ENCODE measurements at places on chromosomes 7 and 10.

DNA sequence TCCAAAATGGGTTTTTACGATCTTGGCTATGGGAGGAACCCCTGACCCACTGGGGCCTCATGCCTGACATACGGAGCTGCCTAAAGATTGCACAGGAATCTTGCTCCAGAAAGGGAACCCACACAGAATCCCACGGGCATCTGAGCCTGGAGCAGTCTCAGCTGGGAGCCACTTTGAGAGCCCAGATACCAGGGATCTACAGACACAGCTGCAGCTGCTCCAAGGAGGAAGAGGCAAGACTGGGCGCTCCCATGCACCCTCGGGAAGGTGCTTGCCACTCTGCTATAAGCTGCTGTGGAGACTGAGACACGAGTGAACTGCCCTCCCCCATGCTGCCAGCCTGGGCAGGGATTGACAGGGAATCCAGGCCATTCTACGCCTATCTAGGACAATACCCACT, 202.5 kb downstream of the REEP3 start:
- DNase-seq, result no peak

DNA sequence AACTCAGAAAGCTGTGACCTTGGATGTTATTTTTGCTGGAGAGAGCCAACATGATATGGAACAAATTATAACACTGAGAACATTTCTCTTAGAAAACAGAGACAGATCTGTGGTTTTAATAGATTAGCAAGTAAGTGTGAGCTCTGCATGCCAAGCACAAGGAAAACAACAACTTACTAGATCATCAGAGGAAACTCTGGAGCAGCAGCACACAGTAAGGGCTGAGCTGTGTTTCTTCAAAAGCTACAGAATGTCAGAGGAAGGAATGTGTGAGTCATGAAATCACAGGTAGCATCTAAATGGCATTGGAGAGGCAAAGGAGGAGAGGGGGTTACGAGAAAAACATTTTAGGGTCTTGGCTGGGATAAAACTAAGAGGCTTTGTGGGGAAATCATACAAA, 283.4 kb upstream of the FZD8 start:
- no peak for DNase-seq

DNA sequence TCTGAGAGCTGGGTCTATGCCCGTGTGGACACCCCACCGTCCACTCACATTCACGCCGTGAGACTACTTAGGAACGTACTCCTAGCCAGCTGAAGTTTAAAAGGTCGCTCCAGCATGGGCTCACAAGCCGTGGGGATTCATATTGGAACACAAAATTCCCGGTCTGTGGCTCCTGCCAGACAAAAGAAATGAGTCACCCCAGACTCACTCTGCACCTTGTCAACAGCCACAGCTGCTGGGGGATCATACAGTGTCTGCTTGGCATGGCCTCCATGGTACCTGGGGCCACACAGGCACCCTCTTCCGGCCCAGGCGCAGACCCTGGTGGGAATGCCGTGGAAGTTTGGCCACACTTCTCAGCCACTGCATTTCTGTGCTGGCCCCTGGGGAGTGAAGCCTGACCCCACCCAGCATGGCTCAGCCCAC, 228.4 kb downstream of the DNAJB6 start:
- DNase-seq, result no peak

DNA sequence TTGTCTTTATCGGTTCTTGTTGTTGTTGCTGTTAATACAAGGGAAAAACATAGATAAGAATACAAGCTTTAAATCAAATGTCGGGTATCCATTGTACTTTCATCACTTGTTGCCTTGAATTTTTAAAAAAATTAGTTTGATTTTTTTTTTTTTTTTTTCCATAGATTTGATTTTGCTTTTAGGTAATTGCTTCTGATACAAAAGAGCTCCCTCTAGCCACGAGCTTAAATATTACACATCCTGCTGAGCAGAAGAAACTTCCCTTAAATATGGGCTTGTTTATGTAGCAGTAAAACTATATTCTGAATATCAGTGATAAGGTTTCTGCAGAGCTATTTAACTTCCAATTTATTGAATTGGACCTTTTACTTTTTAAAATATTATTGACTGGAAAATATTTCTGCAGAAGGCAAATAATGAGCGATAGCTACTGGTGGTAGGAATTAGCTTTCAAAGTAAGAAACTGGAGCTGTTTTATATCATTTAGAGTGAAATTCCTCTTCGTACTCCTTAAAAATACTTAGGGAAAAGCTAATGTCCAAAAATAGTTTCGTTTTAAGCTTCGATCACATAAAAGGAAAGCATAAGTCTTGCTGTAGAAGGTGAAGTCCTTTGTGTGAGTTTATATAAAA, 216.9 kb downstream of the POLR1F start:
- DNase-seq, result peak; percentile 8

DNA sequence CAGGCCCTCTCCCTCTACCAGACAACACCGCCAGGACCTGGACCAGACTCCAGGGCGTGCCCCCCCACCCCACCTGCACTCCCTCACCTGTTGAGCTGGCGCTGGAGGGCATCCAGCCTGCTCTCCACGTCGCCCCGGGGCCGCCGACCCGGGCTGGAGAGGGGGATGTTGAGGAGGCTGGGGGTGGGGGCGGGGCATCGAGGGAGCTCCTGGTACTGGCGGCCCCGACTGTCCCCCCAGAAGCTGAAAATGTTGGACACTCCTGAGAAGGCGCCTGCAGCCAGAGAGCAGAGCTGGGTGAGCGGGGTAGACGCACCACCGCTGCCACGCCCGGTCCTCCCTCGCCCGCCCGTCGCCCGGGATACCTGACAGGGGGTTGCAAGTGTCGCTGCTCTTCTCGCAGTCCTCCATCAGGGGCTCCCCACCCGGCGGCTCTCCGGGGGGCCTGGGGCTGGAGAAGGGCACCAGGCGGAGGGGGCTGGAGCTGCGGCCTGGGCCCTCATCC, 30.8 kb downstream of the KCNH2 start:
- no peak for DNase-seq

DNA sequence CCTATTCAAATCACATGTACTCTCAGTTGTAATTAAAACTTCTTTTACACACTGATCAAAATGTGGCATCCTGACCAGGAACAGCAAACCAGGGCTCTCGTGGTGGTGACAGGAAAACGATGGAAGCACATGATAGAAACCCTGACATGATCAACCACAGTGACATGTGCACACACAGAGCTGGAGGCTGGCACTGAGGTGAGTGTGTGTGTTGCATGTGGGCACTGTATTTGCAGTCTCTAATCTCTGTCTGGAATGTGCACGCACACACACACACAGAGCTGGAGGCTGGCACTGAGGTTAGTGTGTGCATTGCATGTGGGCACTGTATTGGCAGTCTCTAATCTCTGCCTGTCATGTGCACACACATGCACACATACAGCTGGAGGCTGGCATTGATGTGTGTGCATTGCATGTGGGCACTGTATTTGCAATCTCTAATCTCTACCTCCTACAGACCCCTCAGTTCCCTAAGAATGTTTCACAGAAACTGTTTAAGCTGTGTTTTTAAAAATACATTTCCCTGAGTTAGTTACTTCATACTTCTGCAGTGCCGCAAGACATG, 406.9 kb downstream of the SFMBT2 start:
- DNase-seq, result no peak

GRCh38 chr10:124708246-124708779, 35.9 kb downstream of the FAM53B start:
- DNase-seq, result no peak

- no peak for DNase-seq
These were observed 1.5 kb downstream of the PKD1L1 start for GRCh38 chr7:47946581-47947354.

- no peak for DNase-seq
These were observed 985.1 kb upstream of the LRRN3 start for GRCh38 chr7:110105840-110106239.

GRCh38 chr7:29922921-29923700, 66.5 kb downstream of the SCRN1 start:
- DNase-seq, result no peak

GRCh38 chr10:88147000-88147798, 283.8 kb downstream of the PTEN start:
- no peak for DNase-seq

All from AG04450 (cell line).